ENCODE measurements at places on chromosomes 1 and 21. TPM values are rescaled to one million over a fixed set of nuclear protein-coding genes. Genes with fewer than 3 reads are reported as not detected.

HEATR1 gene
- total RNA-seq = 45.9 TPM

RCAN3 gene
- 8.6 TPM for total RNA-seq

DAP3 gene
- 57.3 TPM for total RNA-seq

MTOR gene
- 26.5 TPM for total RNA-seq

SLAMF9 gene
- total RNA-seq = not detected

MCM3AP gene
- 65.0 TPM for total RNA-seq

PLCH2 gene
- 7.0 TPM for total RNA-seq

OR6N2 gene
- not detected for total RNA-seq

JAM2 gene
- total RNA-seq = 62.1 TPM

Data from urinary bladder (tissue), 4 donors.